ENCODE measurements at places on chromosomes 2 and 18.

GRCh38 chr2:1854729-1855547, 110.6 kb upstream of the PXDN start:
- DNase-seq = no peak

GRCh38 chr18:75438891-75439290, 11.4 kb upstream of the SMIM21 start:
- DNase-seq = no peak

DNA sequence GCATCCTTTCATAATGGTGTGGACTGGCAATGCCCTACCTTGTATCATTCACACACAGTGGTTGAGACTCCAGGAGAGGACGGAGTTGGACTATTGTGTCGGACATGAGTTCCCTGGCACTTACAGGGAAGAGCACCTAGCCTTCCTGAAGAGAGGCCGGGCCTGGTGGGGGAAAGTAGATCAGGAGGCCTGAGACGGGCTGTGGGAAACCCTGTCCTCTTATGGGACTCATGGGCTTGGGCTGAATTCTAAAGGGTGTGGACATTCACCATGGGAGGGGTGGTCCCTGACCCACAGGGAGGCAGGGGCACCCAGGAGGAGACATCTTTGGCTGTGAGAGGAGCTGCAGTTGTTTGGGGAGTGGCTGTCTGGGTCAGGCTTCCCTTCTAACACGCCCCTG, 286.5 kb downstream of the PHLPP1 start:
- no peak for DNase-seq

DNA sequence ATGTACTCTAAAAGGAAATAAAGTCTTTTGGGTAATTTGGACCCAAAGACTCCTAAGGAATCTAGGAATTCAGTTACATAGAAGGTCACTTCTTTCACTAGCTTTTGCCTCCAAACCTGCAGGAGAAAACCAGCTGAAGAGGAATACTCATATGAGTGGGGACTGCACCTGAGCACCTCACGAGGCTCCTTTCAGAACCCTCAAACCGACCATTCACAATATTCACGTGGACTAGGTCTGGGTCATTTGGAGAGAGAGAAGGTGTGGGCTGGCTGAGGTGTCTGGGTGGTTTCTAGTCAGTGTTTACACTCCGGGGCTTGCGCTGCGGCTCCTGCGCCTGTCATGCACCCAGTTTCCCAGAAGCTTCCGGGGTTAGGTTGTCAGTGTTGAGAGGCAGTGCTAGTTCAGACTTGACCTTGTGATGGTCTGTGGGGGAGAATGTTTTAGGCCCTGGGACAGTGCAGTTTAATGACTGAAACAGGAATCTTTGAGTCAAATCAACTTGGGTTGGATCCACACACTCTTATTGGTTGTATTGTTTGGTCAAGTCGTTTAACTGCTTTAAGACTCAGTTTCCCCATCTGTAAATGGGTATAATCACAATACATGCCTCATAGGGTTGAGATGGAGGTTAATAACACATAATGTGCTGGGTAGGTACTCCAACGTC, 78.4 kb downstream of the LIMS1 start:
- peak; percentile 55 for DNase-seq

- no peak for DNase-seq
These were observed 96.8 kb downstream of the STPG4 start for GRCh38 chr2:47058003-47058931.

- DNase-seq = no peak
These were observed 43.5 kb downstream of the HS1BP3 start for GRCh38 chr2:20607446-20607845.

DNA sequence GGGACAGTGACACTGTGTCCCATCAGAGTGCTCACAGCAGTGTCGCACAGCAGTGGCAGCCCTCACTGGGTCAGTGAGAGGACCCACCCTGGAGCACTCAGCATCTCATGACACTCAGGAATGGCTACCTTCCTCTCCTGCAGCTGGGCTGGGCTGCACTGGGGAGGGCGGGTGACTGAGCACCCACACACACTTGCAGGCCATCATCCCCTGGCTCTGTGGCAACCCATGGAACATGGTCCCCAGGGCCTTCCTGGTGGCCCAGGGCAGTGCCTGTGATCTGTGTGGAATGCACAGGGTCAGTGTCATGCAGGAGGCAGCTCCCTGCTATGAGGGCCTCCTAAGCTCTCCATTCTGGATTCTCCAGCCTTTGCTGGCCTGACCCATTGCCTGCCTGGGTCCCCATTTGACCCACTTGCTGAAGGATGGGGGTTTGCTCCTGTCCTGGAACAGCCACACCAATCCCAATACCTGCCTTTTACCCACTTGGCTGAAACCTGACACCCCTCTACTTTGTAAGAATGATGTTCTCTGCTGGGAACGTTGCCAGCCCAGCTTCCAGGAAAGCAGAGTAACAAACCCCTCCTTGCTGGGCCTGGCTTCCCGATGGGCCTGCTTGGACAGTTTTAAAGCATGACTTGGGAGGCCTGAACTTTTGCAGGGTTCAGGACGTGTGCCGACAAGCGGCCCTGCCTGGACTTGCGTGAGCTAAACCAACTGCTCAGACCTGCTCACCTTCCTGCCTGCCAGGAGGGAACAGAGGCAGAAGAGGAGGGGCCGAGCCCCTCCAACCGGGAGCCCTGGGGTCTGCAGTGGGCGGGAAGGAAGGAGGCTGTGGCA, 13.7 kb downstream of the HS6ST1 start:
- no peak for DNase-seq

GRCh38 chr2:134023854-134024253, 230.0 kb upstream of the MGAT5 start:
- DNase-seq = no peak

GRCh38 chr2:77713412-77713811, 191.2 kb upstream of the LRRTM4 start:
- no peak for DNase-seq

DNA sequence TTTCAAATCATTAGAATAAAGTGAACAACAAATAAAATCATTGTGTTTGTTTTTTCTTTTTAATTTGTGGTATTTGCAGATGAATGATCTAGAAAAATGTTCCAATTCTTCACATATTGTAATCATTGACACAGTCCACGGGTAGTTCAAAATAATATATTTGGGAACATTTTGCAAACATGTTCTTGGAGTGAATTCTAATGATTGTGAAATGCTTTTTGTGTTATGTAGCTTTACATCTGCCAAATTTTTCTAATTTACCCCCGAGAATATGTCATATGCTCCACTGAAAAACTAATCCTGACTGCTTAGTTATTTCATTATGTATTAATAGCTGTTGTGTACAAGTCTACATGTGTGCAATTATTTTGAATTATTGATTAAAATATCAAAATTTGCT, 1468.4 kb upstream of the NXPH2 start:
- DNase-seq = no peak

DNA sequence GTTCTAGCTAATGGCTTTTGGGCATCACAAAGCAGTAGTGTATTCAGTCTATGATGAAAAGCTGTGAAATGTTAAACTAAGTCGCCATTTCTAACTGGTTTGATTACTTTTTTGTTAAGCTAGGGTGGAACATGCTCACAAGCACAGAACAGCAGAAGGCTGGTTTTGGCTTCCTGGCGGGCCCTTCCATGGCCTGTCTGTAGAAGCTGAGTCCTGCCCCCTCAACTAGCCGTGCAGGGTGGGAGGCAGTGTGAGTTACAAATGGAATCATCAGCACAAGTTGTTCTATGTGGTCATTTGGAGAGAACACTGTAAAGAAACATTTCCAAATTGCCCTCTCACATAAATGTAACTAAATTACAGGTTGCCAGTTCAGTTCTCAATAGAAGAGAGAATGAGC, 290.8 kb downstream of the ALPK2 start:
- DNase-seq = no peak

- peak; percentile 49 for DNase-seq
These were observed 8.3 kb downstream of the GYPC start for GRCh38 chr2:126664234-126664633.

GRCh38 chr18:24443870-24444269, 16.6 kb upstream of the HRH4 start:
- DNase-seq = no peak

GRCh38 chr2:193276560-193276959, 1081.8 kb upstream of the TMEFF2 start:
- DNase-seq = no peak

GRCh38 chr18:79559436-79559835, 120.2 kb upstream of the CTDP1 start:
- no peak for DNase-seq

- DNase-seq = no peak
These were observed 739.3 kb upstream of the GCFC2 start for GRCh38 chr2:76450024-76450475.

DNA sequence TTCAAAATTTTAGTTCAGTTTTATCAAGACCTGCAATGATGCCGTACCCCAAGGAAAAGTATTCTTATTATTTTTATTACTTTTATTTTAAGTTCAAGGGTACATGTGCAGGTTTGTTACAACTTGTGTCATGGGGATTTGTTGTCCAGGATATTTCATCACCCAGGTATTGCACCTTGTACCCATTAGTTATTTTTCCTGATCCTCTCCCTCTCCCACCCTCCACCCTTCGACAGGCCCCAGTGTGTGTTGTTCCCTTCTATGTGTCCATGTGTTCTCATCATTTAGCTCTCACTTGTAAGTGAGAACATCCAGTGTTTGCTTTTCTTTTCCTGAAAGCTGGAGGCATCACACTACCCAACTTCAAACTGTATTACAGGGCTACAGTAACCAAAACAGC, 122.0 kb downstream of the CCDC102B start:
- no peak for DNase-seq

DNA sequence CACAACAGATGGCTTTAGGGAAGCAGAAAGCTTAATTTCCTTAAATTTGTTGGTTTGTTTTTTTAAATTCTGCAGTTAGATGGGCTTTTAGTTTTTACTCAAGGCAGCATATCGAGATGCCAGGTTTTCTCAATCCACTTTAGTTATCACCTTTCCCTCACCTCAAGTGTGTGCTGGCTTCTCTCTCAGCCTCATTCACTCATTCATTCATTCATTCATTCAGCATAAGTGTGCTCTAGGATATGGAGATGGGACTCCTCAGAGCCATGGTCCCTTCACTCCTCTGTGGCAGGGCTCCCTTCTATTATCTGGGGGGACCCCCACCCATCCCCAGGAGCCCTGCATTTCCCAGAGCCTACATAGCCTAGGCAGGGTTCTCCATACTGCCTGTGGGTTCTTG, 19.0 kb downstream of the VIL1 start:
- no peak for DNase-seq

DNA sequence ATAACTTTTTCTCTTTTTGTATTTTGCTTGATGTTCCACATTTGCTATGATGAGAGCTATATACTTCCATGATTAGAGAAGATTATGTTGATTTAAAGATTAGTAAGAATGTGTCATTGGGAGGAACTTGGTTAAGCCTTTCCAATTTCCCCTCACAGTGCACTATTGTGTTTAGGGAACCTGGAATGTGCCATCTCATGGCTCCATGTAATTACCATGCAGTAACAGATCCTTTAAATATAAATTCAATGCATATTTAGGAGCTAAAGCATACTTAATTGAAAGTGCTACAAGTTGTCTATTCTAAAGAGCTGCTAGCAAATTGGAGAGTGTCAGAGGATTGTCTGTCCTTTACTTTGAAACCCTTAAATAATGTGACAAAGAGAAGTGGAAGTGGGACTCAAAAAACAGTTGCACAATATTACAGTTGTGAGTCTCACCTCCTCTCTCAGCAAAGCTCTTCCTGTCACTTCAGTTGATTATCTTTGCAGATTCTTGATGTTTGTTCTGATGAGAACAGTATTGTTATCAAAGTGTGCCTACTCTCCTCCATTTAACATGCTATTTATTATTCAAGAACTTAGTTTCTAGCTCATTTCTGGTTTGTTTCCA, 1162.7 kb upstream of the ZEB2 start:
- no peak for DNase-seq

GRCh38 chr2:112728378-112729175, 7.8 kb downstream of the NT5DC4 start:
- no peak for DNase-seq

DNA sequence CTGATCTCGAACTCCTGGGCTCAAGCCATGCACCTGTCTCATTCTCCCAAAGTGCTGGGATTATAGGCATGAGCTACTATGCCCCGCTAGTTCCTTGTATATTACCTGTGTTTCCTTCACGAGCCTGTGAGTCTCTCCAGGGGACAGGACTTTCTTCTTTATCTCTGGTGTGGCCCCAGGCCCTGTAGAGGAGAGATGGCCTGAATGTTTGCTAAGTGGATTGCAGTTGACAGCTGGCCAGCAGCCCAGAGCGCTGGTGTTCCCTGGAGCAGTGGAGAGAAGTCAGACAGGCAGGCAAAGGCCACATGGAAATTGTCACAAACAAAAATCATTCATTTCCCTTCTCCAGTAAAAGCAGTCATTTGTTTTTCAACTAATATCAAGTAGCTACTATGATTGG, 17.9 kb downstream of the LPIN1 start:
- no peak for DNase-seq

GRCh38 chr18:50749945-50750344, 69.9 kb downstream of the MRO start:
- DNase-seq = no peak

- no peak for DNase-seq
These were observed 41.9 kb upstream of the RHOB start for GRCh38 chr2:20404950-20405349.

GRCh38 chr2:98308532-98308931, 37.7 kb upstream of the CNGA3 start:
- no peak for DNase-seq

- DNase-seq = no peak
These were observed 55.1 kb downstream of the KCNG3 start for GRCh38 chr2:42438685-42439084.

DNA sequence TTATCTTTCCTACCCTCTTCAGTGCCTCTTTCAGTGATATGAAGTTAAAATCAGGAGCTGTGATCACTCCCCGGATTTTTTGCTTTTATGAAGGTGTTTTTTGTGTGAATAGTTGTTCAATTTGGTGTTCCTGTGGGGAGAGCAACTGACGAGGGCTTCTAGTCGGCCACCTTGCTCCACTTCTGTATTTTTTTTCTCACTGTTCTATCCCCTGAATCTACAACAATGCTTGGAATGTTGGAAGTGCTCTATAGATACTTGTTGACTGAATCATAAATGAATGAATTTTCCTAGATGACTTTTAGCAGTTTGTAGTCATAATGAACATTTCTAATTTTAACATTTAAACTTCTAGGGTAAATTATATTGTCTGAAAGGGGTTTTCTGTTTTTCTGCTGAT, 247.3 kb downstream of the ZNF385B start:
- DNase-seq = no peak

- DNase-seq = no peak
These were observed 22.9 kb downstream of the TGIF1 start for GRCh38 chr18:3472681-3473544.

DNA sequence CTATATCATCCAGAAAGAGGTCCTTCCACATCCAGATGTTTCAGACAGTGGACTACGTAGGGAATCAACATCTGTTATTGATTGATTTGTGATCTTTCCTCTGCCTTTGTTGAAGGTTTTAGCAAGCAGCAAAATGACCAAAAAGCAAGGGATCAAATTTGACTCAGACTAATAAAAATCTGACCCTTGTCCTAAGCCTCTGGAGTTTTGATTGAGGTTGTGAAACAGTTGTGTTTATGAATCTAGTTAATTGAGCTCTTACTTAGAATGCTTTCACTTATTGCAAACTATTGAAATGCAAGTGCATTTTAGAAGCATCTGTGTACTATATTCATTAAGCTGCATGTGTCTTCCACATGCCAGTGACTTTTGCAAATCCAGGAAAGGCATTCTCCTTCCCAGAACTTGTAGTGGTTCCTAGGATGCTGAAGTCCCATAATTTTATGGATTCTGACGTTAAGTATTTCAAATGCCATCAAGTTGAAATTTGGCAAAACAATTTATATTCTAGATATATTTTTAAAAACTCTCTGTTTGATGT, 116.0 kb downstream of the MTX2 start:
- no peak for DNase-seq

GRCh38 chr2:152254486-152254885, 78.9 kb upstream of the STAM2 start:
- DNase-seq = no peak
